ENCODE measurements at places on chromosomes 2 and 18.

GRCh38 chr18:13627639-13628038, 98.7 kb downstream of the FAM210A start:
- no peak for DNase-seq

DNA sequence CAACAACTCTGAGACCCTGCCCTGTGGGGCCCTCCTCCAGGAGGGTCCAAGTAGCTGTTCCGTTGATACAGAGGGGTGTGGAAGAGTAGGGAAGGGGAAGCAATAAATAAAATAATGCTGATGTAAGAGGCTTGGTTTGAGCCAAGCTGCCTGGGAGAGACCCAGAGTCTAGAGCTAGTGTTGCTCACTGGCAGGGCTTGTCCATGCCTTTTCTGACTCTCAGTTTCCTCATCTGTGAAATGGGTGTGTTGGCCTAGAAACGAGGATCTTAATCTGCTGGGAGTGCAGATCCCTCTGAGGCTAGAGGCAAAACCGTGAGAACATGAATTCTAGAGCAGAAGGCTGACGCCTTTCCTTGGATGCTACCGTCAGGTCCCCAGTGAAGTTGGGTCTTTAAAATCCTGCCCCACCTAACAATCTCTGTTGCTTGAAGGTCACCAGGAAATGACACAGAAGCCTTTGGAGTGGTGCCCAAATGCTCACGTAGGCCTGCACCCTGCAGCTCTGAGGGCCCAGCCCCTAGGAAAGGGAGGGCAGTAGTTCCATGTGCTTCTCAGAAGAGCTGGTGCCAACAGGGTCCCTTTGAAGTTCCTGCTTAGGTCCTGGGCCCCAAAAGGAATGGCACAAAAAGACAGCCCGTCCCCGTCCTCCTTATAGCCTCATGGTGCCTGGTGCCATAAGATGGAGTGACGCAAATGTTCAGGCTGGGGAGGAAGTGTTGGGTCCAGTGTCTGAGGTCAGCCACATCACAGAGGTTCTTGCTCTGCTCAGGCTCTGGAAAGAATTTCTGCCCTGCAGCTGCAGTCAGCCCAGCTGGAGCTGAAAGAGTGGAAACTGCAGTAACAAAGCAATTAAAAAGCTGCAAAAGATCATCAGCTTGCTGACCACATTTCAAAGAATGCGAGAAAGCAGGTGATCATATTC, 73.2 kb upstream of the SMAD2 start:
- DNase-seq = no peak

DNA sequence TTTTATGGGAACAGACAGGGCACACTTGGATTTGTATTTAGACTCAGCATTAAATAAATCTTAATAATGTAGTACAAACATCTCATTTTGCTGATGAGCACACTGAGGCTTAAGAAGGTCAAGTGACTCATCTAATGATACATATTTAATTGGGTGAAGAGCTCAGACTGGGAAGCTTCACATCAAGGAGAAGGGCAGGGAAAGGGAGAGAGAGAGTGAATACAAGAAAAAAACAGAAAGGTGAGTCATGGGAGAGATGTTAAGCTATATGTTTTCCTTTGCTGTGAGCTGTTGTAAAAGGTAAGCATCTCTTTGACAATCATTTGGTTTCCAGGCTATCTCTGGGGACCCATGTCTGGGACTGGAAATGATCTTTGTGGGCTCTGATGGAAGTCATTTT, 277.8 kb downstream of the SETBP1 start:
- no peak for DNase-seq

DNA sequence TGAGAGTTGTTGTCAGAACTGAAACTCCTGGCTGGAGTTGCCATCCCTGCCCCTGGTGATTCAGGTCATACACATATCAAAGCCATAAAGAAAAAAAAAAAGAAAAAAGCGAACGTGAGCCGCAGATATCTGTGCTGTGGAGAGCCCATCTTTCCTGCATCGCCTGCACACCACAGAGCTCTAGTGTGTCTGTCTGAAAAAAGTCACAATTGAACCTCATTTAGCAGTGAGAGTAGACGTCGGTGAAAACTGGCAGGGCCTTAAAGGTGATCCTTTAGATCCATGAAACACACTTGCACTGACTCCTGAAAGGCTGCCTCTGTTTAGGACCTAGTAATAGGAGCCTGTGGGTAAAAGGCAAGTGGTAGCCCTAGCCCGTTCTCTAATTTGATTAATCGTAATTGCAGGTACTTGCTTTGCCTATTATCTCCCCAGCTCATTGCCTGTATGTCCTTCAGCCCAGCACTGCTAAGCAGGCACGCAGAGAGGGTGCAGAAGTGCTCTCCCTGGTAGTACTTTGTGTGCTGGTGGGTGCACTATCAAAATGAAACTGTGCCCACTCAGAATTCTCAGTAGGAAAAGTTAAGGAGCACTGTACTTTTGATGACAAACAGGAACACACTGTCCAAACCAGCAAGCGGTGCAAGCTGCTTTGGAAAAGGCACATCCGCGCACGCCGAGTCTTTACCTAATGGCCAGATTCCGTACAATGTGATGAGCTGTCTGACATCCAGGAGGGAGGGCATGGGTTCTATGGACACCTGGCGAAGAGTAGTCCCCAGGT, 103.5 kb upstream of the ASB18 start:
- no peak for DNase-seq

DNA sequence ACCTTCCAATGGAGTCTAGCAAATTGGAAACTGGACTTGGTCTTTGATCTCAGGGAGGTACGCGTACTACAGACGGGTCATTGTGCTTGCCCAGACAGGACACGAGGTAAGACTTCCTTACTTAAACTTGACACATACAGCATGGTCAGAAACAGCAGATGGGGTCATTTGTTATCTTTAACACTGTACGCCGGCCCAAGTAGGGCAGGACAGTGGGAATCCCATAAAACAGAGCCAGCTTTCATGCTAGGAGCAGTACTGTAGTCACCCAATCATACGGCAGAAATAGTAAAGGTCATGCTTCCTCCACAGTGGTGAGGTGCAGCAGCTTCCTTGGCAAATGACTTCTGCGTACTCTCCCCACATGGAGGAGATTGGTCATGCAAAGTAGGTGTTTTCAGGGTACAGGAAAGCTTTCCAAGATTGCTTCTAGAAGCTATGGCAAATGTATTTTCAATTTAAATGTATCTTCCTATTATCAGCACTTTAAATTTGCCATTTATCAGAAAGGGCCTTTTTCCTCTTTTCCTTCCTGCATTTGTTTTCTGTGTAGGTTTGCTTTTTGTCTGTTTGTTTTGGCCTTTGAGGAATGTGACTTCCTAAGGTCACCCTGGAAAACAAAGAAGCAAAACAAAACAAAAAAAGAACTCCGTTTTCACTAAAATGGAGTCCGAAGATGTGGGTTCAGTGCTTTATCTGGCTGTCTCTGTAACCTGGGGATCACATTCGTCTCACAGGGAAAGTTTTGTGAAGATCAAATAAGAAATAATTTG, 74.0 kb upstream of the DSG1 start:
- DNase-seq = no peak

- DNase-seq = peak; percentile 12
Observed at GRCh38 chr2:44075541-44075940, 79.8 kb upstream of the LRPPRC start.

DNA sequence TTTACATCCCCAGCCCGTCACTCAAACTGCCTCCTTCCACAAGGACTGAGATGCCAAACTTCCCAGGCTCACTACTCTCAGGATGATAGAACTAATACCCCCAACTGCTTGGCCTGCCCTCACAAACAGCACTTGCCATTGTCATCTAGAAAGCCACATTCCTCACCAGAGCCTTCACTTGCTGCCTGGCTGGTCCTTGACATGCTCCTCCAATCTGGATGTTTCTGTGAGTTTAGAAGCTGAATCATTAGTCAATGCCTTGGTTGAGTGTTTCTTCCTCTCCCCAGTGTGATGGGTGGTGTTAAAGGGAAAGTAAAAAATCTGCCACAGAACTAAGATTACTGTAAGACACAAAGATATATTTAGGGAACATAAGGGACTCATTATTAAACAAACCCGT, 52.5 kb downstream of the MARCHF4 start:
- DNase-seq = no peak

- DNase-seq = no peak
Observed at GRCh38 chr2:96484091-96484490, 21.1 kb downstream of the NEURL3 start.
